ENCODE measurements at places on chromosomes 11 and 22.

DNA sequence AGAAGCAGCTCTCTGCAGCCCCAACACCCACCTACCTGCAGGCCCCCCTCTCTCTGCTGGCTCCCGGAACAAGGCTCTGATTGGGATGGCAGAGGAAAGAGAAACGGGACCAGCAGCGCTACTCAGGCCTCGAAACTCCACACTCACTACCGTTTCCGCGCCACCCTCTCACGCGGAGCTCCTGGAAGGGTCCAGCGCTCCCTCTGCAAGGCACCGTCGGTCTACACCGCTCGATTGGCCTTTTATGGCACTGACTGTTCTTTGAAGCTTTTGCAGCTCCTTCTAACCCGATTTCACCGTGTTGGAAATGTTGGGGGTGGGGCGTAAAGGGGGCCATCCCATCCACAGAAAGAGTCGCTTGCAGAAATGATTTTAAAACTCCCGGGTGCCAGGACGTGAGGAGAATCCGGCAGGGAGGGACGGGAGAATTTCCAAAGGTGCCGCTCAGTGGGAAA, 323 bp upstream of the PANX1 start:
- no peak for DNase-seq

- DNase-seq: no peak
Measured at GRCh38 chr11:116124922-116125714, 620.9 kb upstream of the CADM1 start.

- DNase-seq: no peak
Measured at GRCh38 chr11:35681163-35681767, 18.7 kb downstream of the TRIM44 start.

DNA sequence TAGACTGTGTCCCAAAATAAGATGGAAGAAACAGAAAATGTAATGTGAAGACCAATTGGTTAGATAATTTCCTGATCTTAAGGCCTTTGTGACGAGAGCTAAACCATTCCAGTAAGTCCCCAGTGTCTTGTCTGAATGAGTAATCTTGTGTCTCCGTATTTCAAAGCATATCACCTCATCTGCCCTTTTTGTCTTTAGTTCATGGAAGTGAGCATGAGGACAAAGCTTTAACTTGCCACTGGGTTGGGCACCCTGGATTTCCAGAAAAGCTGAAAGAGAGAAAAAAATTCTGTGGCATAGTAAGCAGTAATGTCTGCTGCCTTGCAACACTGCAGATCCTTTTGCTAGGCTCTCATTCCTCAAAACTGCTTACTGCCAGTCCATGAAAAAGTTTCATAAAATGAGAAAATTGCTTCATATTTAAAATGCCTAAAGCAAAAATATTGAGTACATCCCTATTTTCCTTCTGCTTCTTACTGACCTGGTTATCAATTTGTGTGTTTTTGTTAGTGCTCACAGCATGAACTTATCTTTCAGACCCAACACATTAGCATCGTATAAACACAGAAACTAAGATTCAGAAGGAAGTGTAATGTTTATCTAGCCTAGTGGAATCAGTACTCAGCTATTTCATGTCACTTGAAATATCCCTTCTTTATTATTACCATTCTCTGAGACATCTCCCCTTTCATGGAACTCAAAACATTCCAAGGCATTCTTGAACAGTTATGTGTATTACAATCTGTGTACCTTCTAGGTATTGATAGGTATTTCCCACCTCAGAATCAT, 5.3 kb downstream of the CASP12 start:
- DNase-seq: no peak

- DNase-seq: no peak
Measured at GRCh38 chr11:27388869-27389268, 25.9 kb upstream of the CCDC34 start.

- no peak for DNase-seq
Measured at GRCh38 chr11:129657866-129658525, 157.7 kb upstream of the TMEM45B start.

DNA sequence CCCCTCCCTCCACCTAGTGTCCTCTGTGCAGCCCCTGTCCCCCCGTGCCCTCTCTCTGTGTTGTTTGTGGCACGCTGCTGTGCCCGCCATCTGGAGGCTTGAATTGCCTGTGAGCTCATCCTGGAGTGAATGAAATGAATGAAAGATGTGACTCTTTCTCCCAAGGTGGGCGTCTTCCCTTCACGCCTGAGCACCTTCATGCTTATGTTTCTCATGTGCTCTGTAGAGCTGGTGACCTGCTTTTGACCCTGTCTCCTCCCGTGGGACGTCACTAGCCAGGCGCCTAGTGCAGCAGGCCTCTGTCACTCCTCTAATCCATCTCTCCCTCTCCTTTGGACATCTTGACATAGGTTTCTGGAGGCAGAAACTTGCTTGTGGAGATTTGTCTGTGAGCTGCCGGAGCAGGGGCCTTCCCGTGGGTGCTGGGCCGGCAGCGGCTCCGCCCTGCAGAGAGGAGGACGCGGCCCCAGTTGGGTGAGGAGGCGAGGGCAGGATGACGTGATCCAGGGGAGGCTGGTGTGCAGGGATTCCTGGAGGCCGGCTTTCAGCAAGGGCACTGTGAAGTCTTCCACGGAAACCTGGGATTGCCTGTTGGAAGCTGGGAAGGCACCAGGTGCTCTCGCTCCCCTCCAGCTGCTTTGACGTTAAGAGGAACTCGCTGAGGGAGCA, 40.6 kb downstream of the MUC6 start:
- no peak for DNase-seq

GRCh38 chr11:19769820-19770219, 57.2 kb downstream of the NAV2 start:
- no peak for DNase-seq

GRCh38 chr22:44143105-44143474, 37.6 kb upstream of the PARVG start:
- no peak for DNase-seq

GRCh38 chr11:1222491-1223345, at the start of gene MUC5B:
TSS of gene MUC5B (plus strand) at chr11:1223066. CDS start at chr11:1223124, 58 bp downstream.
- DNase-seq: no peak

GRCh38 chr11:7645206-7645605, 28.1 kb downstream of the CYB5R2 start:
- DNase-seq: no peak

- no peak for DNase-seq
Measured at GRCh38 chr11:12897867-12898266, 111.2 kb upstream of the RASSF10 start.

GRCh38 chr11:125071846-125072217, 8.7 kb downstream of the SLC37A2 start:
- no peak for DNase-seq

- no peak for DNase-seq
Measured at GRCh38 chr11:76579056-76579751, 91.3 kb downstream of the LRRC32 start.

GRCh38 chr11:77091146-77091940, 11.3 kb upstream of the OMP start:
- DNase-seq: peak; percentile 57

GRCh38 chr11:122976734-122977469, 4.7 kb downstream of the BSX start:
- no peak for DNase-seq

GRCh38 chr11:101428918-101429317, 154.9 kb downstream of the TRPC6 start:
- no peak for DNase-seq

DNA sequence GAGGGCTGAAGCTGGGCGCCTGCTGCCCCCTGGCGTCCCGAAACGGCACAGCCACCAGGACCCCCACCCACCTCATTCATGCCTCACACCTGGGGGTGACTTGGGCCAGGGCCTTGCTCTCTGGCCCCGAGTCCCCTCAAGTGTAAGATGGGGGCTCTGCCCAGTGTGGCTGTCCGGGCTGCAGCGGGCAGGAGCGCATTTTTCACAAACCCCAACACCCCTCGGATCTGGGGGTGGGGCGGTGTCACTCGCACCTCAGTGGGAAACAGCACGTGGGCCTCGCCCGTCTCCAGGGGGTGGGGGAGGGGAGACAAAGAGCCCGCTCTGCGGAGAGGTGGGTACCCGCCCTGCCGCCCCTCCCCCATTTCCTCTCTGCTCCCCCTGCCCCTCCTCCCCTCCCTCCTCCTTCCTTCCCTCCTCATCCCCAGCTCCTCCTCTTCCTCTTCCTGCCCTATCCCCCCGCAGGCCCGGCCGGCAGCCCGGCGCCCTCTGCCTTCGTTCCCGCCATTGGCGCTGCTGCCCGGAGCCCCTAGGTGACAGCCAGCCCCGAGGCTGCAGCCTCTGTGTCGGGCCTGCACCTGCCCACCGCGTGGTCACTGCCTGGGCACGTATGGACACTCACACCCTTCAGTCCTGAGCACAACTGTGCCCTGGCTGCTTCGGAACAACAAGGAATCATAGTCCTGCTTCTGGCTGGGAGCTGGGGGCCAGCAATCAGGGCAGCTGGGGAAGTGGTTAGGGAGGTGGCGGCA, 6.8 kb upstream of the CDKN1C start:
- peak; percentile 38 for DNase-seq

- no peak for DNase-seq
Measured at GRCh38 chr11:116420770-116421528, 351.8 kb downstream of the BUD13 start.

- DNase-seq: no peak
Measured at GRCh38 chr11:134045799-134046635, 22.9 kb upstream of the JAM3 start.

DNA sequence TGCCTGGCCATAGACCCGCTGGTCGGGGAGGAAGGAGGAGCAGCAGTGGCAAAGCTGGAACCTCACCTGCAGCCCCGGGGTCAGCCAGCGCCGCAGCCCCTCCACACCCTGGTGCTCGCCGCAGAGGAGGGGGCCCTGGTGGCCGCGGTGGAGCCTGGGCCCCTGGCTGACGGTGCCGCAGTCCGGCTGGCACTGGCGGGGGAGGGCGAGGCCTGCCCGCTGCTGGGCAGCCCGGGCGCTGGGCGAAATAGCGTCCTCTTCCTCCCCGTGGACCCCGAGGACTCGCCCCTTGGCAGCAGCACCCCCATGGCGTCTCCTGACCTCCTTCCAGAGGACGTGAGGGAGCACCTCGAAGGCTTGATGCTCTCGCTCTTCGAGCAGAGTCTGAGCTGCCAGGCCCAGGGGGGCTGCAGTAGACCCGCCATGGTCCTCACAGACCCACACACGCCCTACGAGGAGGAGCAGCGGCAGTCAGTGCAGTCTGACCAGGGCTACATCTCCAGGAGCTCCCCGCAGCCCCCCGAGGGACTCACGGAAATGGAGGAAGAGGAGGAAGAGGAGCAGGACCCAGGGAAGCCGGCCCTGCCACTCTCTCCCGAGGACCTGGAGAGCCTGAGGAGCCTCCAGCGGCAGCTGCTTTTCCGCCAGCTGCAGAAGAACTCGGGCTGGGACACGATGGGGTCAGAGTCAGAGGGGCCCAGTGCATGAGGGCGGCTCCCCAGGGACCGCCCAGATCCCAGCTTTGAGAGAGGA, 11.9 kb downstream of the TMEM121B start:
- DNase-seq: no peak

- DNase-seq: peak; percentile 38
Measured at GRCh38 chr11:43852057-43852636, 28.5 kb upstream of the ALKBH3 start.

DNA sequence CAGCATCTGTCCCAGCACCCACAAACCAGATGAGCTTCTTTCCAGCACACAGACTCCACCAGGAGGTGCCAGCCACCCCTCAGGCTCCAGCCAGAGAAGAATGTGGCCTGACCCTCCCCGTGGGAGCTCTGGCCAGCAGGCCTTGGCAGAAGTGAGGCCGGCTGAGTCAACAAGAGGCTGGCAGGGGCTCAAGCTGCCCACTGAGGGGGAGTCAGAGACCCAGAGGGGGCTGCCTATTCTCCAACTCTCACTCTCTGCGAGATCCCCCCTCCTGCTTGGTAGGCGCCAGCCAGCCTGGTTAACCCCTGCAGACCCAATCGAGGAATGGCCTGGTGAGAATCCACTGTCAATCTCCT, 10.6 kb upstream of the CDC42EP1 start:
- DNase-seq: no peak

DNA sequence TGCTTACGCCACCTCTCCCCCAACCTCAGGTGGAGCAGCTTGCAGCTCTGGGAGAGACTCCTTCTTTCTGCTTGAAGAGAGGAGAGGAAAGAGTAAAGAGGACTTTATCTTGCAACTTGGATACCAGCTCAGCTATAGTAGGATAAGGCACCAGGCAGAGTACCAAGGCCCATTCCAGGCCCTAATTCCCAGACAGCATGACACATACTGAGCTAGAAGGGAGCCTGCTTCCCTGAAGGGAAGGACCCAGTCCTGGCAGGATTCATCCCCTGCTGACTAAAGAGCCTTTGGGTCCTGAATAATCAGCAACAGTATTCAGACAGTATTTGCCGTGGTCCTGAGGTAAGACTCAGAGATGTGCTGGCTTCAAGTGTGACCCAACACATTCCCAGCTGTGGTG, 41.4 kb downstream of the PPME1 start:
- no peak for DNase-seq

DNA sequence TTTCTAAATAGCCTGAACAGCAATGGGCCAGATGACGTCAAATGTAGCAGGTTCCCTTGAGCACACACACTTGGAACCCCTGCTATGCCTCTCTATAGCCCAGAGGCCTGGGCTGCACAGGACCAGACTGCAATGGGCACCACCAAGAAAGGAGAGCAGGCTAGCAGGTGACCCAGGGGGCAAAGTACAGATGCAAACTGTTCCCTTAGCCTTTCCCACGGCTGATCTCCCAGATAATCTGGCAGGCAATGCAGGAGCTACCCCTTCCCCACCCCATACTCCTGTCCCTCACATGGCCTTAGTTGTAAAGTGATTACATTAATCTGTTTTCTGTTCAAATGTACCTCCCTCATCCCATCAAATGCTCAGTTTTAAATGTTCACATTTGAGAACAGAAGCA, 41.3 kb downstream of the SMCO4 start:
- DNase-seq: no peak

GRCh38 chr22:26968859-26969523, 311.6 kb downstream of the MIAT start:
- no peak for DNase-seq

GRCh38 chr22:42889304-42889703, 32.2 kb upstream of the ARFGAP3 start:
- no peak for DNase-seq

DNA sequence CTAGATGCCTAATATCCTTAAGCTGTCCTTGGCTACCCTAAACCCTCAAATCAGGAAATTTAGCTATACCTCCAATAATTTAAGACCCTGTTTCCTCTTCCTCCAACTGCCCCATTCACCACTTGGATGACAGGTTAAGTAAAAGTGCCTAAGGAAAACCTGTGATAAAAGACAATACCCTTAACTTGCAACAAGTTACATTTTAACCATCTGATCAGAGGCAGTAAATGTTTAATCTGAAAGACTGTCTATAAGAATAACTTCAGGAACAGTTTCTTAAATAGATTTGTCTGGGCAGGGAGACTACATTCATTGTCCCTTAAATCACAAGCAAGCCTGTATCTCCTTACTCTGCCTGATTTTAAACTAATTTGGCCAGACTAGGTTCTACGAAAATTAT, 129.1 kb downstream of the APOL5 start:
- no peak for DNase-seq

DNA sequence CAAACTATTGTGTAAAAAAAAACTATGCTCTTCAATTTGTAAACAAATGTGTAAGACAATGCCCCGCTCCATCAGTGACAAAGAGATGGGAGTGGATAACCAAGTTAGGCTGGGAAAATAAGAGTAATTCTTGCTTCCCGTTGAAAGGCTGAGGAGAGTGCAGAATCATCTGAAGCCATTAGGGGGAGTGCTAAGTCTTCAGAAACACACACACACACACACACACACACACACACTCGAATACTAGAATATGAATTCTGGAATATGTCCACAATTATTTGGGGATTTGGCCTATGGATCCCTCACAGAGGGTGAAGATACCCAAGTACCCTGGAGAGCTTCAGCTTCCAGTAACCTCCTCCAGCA, 27.8 kb upstream of the ROBO3 start:
- DNase-seq: no peak
